ENCODE measurements at places on chromosomes 7 and 10. TPM values are rescaled to one million over a fixed set of nuclear protein-coding genes. Genes with fewer than 3 reads are reported as not detected.

Gene MYH16
- not detected for total RNA-seq

Gene HOXA7
- total RNA-seq, result 3.4 TPM

Gene LIPM
- total RNA-seq, result not detected

Gene PODXL
- 42.7 TPM for total RNA-seq

Gene CLRN3
- total RNA-seq, result not detected

Gene TMEM236
- total RNA-seq, result 0.11 TPM

Gene MMD2
- total RNA-seq, result not detected

Gene GBF1
- 43.9 TPM for total RNA-seq

Gene TFR2
- total RNA-seq, result 0.11 TPM
